Right lung (tissue), 10 donors: ENCODE measurements at places on chromosomes 1 and 21. TPM values are rescaled to one million over a fixed set of nuclear protein-coding genes. Genes with fewer than 3 reads are reported as not detected.

The COPA gene
- polyA plus RNA-seq: 152 TPM

GRCh38 chr1:28642056-28642846 is 616 bp downstream of the TAF12 start:
- no peak for DNase-seq

DNA sequence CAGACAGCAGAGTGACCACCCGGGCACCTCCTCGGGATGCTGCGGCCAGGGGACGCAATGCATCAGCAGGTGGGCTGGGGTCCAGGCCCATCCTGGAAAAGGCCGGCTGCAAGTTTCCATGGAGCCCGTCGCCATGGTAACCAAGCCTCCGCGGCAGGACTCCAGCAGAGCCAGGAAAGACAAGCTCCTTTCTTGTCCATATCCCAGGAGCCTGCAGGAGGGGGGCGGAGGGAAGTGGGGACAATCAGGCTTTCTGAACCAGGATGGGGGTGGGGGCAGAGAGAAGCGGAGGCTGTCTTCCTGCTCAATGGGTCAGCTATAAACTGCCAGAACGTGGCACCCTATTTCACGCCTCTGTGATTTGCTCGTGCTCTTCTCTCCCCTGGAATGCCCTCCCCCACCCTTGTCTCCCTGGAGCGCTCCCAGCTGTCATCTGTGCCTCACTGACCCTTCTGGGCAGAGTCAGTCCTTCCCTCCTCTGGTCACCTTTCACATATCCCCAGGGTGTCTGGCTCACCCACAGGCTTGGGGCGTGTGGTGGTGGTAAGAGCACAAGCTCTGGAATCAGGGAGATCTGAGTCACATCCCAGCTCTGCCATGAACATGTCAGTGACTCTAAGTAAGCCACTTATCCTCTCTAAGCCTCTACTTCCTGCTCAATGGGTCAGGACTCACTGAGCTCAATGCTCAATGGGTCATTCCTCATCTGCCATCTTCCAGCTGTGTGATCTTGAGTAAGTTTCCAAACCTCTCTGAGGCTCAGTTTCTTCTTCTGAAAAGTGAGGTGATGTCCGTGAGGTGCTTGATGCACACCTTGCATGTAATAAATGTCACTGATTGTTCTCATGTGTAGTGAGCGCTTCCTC is 58.9 kb upstream of the LAPTM5 start:
- peak; percentile 53 for DNase-seq

DNA sequence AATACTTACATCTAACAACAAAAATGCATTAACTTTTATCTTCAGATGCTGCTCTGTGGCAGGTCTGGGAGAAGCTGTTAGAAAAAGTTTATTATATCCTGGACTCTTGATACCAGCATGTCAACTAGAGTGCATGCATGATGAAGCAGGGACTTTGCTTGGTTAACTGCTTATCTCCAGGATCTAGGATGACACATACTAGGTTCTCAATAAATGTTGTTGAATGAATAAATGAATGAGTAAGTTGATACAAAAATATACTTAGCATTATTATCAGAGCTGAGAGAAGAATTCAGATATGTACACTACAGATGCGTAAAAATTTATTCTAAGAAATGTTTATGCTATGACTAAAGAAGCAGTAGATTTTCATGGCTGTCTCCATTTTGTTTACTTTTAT is 304.3 kb downstream of the LTN1 start:
- DNase-seq: no peak

DNA sequence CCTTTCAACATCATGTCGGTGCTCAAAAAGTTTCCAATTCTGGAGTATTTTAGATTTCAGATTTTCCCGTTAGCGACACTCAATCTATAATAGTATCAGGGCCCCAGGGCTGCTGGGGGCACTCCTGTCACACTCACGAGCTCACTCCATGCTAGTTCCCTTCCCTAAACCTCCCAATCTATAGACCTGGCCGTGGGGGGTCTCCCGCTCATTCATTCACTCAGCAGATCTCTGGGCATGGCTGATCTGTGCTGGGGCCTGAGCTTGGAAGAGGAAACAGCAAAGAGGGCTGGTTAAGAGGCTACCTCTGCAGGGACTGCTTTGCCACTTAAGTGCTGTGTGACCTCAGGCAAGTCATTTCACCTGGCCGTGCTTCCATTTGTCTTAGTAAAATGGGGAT is 46.8 kb upstream of the LAPTM5 start:
- no peak for DNase-seq

DNA sequence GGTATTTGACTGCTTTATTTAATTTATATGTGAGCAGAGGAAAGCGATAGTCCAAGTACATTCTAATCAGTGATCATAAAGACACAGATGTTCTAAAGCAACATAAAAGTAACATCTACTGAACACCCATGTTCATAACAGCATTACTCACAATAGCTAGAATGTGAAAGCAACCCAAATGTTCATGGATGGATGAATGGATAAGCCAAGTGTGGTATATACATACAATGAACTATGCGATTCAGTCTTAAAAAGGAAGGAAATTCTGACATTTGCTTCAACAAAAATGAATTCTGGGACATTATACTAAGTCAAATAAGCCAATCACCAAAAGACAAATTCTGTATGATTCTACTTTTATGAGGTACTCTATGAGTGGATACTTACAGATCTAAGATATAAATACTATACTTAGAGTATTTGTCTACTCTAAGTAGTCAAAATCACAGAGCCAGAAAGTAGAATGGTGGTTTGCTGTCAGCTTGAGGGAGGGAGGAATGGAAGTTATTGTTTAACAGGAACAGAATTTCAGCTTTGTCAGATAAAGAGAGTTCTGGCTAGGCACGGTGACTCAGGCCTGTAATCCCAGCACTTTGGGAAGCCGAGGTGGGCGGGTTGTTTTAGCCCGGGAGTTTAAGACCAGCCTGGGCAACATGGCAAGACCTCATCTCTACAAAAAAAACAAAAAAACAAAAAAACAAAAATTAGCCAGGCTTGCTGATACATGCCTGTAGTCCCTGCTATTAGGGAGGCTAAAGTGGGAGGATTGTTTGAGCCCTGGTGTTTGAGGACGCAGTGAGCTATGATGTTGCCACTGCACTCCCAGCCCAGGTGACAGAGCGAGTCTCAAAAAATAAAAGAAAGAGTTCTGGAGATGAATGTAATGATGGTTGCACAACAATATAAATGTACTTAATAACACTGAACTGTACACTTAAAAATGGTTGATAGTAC is 79.7 kb upstream of the ARHGAP29 start:
- no peak for DNase-seq

- no peak for DNase-seq
Measured at GRCh38 chr1:228830954-228831481, 95.7 kb downstream of the RHOU start.

The RHBDL2 gene
- polyA plus RNA-seq: 1.4 TPM

DNA sequence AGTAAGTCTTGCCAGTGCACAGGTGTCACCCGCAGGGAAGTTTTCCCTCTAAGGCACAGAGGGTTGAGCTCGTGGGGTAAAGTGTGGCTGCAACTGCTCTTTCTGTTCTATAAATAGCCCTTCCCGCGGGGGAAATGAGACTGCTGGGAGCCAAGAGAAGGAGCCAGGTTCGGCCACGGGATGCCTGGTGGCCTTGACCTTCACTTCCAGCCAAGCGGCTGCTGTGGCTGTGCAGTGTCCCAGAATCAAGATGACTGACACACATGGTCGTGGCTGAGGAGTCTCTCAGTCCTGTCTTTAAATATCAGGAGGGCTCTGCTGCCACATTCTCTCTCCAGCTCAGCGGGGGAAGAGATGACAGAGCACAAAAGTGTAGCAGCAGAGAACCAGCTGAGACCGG is 154.1 kb upstream of the VAMP3 start:
- DNase-seq: no peak

DNA sequence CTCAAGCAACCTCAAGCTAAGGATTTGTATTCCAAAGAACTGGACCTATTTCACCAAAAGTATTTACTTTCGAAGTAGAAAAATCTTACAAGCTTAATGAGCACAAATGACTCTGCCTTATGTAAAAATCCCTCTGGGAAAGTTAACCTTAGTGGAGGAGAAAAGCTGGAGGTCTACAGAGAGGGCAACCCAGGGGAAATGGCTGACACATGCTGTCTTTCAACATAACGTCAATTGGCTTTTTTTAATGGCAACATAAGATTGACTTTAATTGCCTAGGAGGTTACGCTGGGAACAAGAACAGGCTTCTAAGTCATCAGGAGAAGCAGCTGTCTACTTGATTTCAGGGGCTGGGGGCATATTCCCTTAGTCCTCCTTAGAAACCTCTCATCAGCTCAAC is 52.3 kb downstream of the UTP25 start:
- DNase-seq: no peak

The TRIM58 gene
- 2.2 TPM for polyA plus RNA-seq

- no peak for DNase-seq
Measured at GRCh38 chr1:205676002-205676401, 4.3 kb downstream of the SLC45A3 start.

GRCh38 chr1:233394860-233395717 is 67.6 kb downstream of the MAP3K21 start:
- peak; percentile 10 for DNase-seq

DNA sequence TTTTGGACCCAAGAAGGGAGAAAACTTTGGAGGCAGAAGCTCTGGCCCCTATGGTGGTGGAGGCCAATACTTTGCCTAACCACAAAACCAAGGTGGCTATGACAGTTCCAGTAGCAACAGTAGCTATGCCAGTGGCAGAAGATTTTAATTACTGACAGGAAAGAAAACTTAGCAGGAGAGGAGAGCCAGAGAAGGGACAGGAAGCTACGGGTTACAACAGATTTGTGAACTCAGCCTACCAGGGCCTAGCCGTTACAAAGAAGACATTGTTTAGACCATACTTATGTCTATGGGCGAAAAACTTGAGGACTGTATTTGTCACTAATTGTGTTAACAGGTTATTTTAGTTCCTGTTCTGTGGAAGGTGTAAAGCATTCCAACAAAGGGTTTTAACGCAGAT is 10.4 kb upstream of the ACOT11 start:
- no peak for DNase-seq

The TMEM52 gene
- 1.5 TPM for polyA plus RNA-seq

DNA sequence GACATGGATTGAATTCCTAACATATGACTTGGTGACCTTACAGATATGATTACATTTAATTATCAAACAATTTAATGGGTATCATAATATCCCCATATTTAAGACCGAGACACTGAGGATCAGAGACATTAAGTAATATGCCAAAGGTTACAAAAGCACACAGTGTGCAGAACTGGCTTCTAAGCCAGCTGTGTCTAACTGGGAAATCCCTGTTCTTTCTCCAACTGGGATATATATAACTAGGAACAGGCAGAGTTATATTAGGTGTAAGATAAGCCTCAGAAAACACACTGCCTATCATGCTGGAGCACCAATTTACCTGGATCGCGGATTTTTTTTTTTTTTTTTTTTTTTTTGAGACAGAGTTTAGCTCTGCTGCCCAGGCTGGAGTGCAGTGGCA is 88.3 kb upstream of the ADGRL2 start:
- no peak for DNase-seq

The PRR9 gene
- not detected for polyA plus RNA-seq

GRCh38 chr1:240402326-240402725 is 209.6 kb downstream of the GREM2 start:
- DNase-seq: no peak

DNA sequence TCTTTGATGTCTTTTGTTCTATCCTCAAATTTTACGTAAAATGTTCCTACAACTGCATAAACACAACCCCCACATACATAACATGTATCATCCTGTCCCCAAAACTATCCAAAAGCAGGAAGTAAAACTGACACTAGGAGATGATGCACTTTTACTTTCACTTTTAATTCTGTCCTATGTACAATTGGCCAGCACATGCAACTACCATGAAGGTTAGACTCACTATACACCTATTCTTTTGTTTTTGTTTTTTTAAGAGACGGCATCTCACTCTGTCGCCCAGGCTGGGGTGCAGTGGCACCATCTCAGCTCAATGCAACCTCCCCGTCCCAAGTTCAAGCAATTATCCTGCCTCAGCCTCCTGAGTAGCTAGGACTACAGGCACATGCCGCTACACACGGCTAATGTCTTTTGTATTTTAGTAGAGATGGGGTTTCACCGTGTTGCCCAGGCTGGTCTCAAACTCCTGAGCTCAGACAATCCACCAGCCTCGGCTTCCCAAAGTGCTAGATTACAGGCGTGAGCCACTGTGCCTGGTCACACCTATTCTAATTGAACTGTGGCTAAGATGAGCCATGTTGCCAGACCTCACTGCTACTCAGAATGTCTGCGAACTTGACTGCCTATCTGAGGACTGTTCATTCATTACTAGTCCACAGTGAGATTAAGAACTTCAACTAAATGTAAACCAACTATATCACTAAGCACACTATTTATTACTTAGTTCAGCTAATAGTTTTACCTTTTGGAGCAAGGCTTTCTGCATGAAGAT is 48.0 kb downstream of the TOR3A start:
- DNase-seq: no peak

The SLC25A44 gene
- 15.5 TPM for polyA plus RNA-seq

DNA sequence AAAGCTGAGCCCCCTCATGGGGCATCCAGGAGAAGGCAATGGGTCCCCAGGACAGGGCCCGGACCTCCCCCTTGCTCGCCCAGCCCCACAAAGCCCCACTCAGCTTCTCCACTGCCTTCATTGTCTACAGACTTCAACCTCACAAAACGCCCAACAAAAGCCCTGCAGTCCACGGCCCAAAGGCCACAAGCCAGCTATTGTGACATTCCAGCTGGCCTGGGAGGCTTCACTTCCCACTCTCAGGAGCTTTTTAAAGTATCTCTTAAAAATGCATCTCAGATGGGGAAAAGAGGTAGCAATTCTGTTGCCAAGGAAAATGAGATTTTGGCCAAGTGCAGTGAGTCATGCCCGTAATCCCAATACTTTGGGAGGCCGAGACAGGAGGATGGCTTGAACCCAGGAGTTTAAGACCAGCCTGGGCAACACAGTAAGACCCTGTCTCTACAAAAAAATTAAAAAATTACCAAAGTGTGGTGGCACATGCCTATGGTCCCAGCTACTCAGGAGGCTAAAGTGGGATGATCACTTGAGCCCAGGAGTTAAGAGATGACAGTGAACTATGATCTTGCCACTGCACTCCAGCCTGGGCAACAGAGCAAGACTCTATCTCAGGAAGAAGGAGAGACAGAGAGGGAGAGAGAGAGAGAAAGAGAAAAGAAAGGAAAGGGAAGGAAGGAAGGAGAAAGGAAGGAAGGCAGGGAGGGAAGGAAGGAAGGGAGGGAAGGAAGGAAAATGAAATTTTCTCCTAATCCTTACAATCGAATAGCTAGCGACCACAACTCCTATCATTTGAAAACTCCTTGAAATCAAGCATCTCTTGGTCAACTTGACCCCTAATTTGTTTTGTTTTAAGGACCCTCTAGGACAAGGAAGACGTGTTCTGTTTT is 31.4 kb upstream of the TARDBP start:
- no peak for DNase-seq

DNA sequence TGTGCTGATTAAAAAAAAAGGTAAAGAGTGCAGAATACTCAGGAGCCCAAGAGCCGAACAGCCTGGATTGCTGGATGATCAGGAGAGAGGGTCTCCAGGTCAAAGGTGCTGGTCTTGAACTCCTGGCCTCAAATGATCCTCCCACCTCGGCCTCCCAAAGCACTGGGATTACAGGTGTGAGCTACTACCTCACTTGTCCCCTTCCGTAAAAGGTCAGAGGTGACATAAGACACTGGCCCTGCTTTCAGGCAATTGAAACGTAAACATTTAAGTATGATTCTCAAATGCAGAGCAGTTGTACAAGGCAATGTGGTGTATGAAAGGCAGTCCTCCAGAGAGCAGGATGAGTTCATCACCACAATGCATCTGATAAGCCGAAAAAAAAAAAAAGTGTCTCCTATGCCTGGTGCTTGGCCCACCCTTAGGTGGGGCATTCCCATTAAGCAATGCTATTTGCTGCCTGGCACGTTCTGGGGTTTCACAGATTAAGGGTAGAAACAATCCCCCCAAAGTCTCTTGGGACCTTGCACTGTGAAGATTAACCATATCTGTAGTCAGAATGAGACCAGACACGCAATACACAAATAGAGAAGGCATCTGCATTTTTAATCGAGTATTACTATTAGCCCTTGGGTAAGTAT is 47.7 kb downstream of the PARP1 start:
- no peak for DNase-seq
